ENCODE measurements at places on chromosomes 5 and 9.

DNA sequence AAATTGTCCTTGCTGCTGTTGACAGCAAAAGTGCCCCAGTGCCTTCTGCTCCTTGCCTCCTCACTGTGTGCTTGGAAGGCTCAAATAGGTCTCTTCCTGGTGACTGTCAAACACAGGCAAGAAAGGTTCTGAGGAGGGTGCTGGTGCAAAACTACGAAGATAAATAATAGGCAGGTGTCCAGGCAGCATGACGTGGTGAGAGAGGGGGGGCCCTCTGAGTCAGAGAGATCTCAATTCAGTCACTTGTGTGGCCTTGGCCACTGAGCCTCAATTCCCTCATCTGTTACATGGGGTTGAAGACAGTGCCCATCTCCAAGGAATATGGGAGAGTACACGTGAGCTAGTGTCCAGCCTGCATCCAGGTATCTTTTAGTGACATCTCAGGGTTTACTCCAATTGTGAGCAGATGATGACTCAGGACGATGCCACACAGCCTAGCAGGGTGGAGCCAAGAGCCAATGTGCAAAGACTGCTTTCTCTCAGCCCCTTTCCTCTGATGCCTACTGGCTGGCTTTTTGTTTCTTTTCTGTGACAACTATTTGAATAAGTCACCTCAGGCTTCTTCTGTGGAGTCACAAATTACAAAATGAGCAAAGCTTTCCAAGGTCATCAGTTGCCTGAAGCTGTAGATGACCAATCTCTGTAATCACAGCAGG, 29.7 kb upstream of the SMIM32 start:
- no peak for DNase-seq

- no peak for DNase-seq
Measured at GRCh38 chr5:76386360-76386759, 16.7 kb upstream of the IQGAP2 start.

DNA sequence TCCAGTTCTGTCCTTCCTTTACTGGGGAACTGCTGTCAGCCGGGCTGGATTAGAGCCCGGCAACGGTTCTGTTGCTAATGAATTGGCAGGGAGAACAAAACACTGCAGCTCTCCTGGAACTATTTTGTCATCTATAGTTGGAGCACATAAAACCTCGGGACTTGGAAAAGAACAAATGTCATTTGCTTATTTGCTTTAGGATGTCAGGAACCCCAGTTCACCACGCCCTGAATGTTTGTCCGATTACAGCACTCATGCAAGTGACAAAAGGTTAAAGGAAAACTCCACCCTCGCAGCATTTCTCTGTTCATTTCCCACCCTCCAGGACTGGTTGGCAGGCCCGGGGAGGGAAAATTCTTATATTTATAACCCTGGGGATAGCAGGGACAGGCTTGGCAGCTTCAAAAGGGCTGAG, 66.4 kb upstream of the PLPP1 start:
- DNase-seq, result no peak

DNA sequence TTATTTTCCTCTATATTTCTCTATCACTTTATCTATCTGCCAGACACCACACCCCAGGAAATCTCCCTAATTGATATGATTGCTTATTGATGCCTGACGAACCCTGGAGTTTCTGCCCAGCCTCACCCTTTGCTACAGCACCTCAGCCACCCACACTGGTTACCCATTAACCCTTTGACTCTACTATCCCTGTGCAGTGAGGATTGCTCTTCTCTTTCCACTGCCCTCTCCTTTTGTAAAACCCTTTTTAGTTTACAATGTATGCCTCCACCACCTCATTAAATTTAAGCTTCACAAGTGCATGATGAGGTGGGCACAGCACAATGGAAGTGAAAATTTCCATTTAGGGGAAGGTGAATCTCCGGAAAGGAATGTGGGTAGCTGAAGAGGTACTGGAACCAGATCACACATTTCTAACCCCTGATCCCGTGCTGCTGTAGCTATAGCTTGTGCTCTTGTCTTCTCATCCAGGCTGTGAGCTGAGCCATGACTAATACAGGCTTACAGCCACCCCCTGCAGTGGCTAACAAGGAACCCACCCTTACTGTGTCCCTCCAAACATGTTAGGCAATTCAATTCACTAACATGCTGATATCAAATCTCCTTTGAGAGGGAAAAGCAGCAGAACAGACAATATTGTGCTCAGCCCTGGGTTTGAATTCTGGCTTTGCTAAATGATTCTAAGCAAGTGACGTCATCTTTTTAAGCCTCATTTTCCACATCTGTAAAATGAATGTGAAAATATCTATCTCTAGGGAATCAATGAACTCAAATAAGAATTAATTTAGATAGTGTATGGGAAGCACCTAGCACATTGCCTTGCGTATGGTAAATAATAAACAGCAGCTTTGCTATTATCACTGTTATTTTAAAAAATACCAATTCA, 186.9 kb upstream of the TRIM32 start:
- DNase-seq, result no peak

DNA sequence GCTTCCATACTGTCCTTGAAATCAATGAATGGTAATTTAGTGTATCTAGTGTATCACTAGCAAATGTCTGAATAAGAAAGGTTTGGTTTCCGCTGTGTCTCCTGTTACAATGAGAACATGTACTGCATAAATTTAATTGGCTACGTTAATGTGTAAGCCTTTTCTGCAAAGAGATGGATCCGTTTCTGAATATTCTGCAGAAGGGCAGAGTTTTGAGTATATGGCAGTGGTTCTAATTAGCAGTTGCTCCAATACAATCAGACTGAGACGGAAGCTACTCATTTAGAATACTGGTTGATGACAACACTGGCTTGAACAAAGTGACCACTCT, 555 bp upstream of the PCDHGC4 start:
- no peak for DNase-seq

DNA sequence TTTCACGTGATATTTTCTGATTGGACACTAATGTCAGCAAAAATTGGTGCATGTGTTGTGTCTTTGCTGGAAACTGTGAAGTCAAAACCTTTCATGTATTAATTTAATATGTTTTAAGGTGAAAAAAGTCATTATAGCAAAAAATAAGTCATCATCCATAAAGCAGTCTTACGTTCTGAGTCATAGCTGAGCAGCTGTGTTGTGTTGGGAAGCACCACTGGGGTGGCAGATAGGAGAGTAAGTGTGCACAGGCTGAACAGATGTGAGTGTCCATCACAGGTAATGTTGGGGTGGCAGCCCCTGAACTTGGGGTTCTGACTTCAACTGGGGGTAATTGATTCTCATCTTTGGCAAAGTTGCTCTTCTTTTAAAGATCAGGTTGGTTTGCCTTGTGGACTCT, 156.8 kb downstream of the NXNL2 start:
- DNase-seq, result no peak

DNA sequence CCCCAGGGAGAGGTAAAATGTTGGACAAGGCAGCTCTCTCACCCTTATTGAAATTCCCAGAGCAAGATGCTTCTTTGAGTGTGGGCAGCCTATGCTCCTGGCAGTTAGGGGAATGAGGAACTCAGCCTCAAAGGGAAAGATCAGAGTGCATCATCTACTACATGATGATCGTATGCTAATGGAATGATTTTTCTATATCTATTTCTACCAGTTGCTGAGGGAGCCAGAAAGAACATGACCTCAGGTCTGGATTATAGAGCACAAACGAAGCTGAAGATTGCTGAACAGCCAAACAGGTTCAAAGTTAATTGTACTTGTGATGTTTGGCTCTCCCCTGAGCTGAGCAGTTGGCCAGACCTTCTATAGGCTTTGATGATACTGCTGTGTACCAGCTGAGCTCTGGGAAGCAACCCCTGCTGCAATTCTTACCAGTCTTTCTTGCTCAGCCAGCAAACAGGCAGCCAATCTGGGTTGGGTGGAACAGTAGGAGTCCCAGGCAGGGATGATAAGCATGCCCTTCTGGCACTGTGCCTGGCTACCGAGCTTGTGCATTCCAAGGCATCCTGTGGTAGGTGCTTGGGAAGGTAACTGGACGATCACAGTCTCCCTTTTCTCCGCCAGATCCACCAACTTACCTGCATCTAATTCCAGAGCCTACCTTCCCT, 10.3 kb upstream of the FBXL7 start:
- DNase-seq, result no peak

DNA sequence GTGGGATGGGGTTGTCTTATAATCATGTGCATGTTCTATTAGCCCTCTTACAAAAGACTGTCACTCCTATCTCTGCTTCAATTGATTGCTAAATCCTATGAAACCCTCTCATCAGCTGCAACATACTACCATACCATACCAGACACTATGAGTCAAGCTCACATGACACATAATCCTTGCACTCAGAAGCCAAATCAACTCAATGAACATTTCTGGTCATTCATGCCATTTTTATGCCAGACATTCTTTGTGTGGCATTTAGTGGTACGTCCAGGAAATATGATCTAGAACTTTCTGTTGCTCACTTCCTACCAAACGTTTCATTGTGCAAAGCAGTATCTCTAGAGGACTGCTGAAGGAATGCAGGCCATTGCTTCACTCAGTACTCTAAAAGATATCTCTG, 159.2 kb upstream of the GNA14 start:
- DNase-seq, result peak; percentile 27

- no peak for DNase-seq
Measured at GRCh38 chr9:133943036-133943780, 48.9 kb downstream of the VAV2 start.

GRCh38 chr5:168187614-168188013, 103.8 kb upstream of the WWC1 start:
- DNase-seq, result no peak

- no peak for DNase-seq
Measured at GRCh38 chr5:135944967-135945560, 9.7 kb downstream of the LECT2 start.

- no peak for DNase-seq
Measured at GRCh38 chr9:106449336-106449927, 413.5 kb upstream of the ZNF462 start.

- DNase-seq, result no peak
Measured at GRCh38 chr5:170612256-170612678, 108.4 kb downstream of the KCNIP1 start.

DNA sequence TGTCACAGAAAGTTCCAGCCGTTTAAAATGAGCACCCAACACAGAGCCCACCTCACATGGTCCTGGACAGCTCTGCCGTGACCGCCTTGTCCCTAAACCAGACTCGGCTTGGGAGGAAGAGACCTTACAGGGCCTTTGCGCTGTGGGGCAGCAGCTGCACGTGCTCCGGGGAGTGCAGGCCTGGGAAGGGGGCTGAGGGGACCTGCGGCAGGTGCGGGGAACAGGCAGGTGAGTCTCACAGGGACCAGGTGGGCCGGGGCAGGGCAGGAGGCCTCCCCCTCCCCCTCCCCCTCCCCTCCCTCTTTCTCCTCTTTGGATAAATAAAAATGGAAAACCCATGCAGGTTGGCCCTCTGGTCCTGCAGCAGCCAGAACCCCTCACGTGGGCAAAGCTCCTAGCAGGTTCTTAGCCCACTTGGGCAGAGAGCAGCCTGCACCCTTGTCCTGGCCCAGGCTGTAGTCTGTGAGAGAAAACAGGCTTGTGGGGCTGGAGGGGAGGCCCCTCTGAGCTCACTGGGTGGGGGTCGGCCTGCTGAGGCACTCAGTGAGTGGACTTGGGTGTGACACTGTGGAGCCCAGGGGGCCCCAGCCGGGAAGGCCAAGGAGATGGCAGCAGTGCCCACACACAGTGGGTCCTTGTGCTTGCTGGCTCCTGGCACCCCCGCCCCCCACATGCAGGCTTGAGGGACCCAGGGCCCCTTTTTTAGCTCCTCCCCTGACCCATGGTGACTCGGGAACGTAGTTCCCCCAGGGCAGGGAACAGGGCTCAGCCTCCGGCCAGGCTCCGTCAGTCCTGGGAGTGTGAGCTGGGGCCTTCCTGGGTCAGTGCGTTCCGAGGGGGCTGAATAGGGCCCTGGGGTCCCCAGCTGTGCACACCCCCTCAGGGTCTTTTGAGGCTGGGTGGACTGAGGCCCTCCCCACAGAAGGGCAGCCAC, 40.0 kb upstream of the CACNA1B start:
- no peak for DNase-seq

DNA sequence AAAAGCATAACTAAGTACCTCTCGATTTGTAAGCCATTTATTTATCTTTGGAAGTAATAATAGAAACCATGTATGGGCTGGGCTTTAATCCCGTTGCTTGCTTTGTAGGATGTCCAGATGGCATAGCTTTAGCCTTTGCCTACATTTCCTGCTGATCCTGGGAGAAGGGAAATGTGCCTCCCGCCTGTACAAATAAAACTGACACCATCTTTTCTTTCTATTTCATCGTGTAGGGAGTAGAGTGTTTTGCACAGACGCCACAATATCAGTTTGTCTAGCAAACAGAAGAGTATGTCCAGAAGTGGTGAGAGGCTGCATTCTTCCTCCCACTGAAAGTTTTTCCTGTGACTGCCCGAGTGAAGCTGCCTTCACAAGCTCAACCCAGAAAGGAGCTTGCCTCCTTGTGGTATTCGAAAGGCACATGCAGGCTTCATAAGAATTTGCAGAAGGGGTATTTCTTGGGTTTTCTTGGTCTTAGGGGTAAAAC, 24.7 kb upstream of the TJP2 start:
- no peak for DNase-seq

DNA sequence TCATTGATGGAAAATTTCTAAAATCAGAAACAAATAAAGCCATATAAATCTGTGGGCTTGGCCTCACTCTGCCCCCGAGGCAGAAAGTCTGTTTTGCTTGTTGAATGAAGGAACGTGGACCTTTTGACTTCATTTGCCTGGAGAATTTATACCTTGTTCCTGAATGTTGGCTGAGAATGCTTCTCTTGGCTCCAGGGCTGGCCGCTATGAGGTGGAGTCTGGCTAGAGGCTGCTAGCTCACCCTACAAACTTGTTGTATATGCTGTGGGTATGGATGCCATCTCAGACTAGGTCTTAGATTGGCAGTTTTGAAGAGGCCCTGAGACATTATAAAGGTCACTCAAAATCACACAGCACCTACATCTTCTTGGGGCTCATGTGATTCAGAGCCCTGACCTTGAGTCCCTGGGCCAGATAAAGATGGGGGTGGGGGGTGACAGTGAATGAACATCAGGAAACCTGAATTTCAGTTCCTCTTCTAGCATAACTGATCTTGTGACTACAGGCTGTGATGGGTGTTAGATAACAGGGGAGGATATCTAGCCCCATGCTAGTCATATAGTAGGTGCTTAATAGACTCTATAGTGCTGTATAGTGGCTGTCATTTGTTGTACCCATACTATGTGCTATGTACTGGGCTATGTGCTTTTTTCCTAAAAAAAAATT, 2.8 kb downstream of the GM2A start:
- DNase-seq, result peak; percentile 34

GRCh38 chr5:156423597-156423996, 96.6 kb downstream of the SGCD start:
- DNase-seq, result no peak

DNA sequence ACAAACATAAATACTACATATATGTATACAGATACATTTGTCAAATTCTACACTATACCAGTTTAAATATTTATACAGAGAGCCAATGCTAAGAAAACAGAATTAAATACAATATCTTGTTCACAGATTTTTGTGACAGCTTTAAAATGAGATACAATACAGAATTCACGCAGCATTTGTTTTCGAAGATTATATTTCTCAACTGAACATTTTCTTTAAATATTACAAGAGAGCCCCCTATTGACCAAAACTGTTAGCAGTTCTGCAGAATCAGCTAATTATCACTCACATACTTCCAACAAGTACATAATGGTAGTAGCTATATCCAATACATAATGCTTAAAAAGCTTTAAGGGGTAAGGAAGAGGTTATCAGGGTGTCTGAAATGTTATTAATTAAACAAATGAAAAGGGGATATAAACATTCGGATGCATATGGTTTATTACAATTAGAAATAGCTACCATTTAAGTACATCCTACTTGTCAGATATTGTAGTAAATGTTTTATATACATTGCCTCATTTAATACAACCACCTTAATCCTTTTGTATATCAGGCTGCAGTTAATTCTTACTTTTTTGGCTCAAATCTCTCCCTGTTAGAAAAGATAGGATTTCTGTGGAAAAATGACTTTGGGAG, 31.7 kb downstream of the ZDHHC21 start:
- DNase-seq, result no peak
